NCI-H1930 (cell line): ENCODE measurements at places on chromosomes 6 and 20.

- DNase-seq: peak; percentile 90
Measured at GRCh38 chr6:79810185-79810705, 137.1 kb downstream of the ELOVL4 start.

DNA sequence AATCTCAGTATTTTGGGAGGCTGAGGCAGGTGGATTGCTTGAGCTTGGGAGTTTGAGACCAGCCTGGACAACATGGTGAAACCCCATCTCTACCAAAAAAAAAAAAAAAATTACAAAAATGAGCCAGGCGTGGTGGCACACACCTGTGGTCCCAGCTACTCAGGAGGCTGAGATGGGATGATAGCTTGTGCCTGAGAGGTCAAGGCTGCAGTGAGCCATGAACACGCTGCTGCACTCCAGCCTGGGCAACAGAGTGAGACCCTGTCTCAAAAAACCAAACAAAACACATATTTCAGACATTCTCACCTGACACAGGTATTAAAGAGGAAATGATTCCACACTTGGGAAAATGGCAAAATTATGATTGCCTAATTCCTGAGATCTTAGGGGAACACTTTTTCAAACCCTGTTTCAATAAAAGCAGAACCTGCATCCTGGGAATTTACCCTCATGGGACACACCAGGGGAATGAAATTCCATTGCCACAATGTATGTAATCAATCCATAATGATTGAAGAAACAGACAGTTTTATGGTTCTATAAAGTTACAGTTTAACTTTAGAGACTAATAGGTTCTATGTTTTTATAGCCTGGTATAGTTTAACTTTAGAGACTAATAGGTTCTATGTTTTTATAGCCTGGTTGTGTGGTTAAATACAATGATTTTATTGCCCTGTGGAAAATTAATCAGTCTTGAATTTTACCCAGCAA, 29.6 kb upstream of the DNAAF9 start:
- no peak for DNase-seq

- peak; percentile 55 for DNase-seq
Measured at GRCh38 chr6:52598123-52598823, 21.4 kb upstream of the TRAM2 start.

DNA sequence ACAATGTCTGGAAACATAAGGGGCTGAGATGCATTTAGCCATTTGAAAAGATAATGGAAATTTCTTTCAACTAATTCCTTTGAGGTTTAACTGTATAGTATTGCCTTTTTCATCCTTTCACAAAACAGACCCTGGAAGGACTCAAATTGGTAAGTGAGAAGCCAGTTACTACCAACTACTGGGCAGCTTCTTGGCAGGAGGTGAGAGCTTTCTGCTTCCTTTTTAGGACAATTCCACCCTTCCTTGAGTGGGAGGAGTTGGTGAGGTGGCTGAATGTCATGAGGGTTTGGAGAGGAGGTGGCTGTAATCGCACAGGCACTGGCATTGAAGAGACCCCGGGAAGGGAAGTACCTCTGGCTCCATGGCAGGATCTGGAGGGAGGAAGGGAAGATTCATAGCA, 341.1 kb downstream of the NRN1 start:
- no peak for DNase-seq

DNA sequence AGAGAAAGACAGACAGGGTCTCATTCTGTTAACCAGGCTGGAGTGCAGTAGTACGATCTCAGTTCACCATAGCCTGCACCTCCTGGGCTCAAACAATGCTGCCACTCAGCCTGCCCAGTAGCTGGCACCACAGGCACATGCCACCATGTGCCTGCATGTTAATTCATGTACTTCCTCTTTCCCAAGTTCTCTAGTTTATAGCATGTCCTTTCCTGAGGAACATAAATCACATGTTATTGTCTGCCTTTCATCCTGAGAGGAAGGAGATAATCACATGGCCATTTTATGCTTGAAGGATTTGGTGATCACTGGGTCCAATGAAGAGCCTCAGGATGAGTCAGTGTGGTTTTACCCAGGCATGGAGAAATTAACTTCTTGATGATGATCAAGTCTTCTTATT, 47.9 kb downstream of the COL11A2 start:
- no peak for DNase-seq

DNA sequence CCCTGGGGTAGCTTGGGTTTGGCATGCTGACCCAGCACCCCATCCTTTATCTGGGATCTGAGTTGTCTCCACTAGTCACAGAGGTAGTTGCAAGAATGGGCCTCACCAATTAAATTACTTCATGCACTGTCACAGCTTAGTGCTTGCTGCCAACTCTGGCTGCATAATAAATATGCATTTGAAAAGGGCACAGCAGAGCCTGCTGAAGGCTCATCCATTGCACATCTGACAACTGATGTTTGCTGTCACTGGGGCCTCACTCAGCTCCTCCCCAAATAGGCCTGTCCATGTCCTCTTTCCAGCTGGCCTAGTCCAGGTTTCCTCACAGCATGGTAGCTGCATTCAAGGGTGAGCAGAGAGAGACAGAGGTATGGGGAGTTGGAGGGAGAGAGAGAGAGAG, 13.3 kb upstream of the NXT1 start:
- DNase-seq: no peak

GRCh38 chr20:48360342-48360975, 467.3 kb downstream of the PREX1 start:
- DNase-seq: no peak

GRCh38 chr6:164142322-164142721, 727.8 kb downstream of the QKI start:
- DNase-seq: no peak
